HCT116 (cell line): ENCODE measurements at places on chromosomes 3 and 15. TPM values are rescaled to one million over a fixed set of nuclear protein-coding genes. Genes with fewer than 3 reads are reported as not detected.

DNA sequence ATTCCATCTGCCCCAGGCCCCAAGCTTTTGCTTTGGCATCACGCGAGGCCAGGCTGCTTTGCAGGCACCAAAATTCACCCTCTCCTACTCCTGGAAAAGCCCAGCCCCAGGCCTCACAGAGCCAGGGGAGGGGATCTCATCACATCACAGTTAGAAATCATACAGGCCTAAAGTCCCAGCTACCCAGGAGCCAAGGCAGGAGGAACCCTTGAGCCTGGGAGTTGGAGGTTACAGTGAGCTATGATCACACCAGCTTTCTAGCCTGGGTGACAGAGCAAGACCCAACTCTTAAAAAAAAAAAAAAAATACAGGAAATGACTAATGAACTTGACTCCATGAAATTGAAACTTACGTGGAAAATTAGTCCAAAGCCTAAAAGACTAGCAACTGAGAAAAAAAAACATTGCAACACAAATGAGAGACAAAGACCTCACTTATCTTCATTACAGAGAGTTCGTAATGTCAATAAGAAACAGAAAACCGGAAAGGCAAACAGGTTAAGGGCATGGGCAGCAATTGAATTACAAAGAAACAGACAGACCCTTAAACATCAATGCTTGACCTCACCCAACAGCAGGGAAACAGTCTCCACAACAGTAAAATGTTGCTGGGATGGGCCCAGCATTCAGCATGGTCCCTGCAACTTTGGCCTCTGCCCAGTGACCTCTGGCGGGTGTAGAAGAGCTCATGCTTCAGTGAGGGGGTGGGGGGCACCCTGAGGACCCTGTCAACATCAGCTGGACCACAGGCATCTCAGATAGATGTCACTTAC lies 151.5 kb downstream of the LRRK1 start:
- H3K27ac ChIP-seq = no peak overlapping the region
- no peaks in the 10 kb centered on the region for H3K4me1 ChIP-seq
- no peaks in the 10 kb centered on the region for H3K27me3 ChIP-seq
- no peaks in the 10 kb centered on the region for H3K36me3 ChIP-seq
- H3K4me3 ChIP-seq = no peak overlapping the region
- no peak for DNase-seq

APEH gene
- 246 TPM for total RNA-seq

ERC2 gene
- not detected for total RNA-seq

- no peaks in the 10 kb centered on the region for H3K36me3 ChIP-seq
- peaks cover 57% of the 10 kb centered on the region for H3K27me3 ChIP-seq
- DNase-seq = no peak
- no peaks in the 10 kb centered on the region for H3K4me1 ChIP-seq
Observed at GRCh38 chr3:68963376-68963775, 31.0 kb upstream of the TAFA4 start.

- H3K36me3 ChIP-seq = peaks cover 8% of the 10 kb centered on the region; the same call in 1 of the 2 replicates
- no peaks in the 10 kb centered on the region for H3K27me3 ChIP-seq
- DNase-seq = no peak
Observed at GRCh38 chr3:125168711-125169393, 43.7 kb downstream of the SLC12A8 start.

GRCh38 chr3:170745211-170745718 lies 124.7 kb downstream of the RPL22L1 start:
- no peak overlapping the region; the same call in 1 of the 2 replicates for H3K27ac ChIP-seq
- H3K4me3 ChIP-seq = peak overlapping the region; percentile 34
- DNase-seq = no peak
- no peaks in the 10 kb centered on the region for H3K36me3 ChIP-seq
- H3K27me3 ChIP-seq = no peaks in the 10 kb centered on the region
